ENCODE measurements at places on chromosomes 5 and 9.

GRCh38 chr9:116387934-116388698 is 234.5 kb downstream of the PAPPA start:
- DNase-seq = no peak

DNA sequence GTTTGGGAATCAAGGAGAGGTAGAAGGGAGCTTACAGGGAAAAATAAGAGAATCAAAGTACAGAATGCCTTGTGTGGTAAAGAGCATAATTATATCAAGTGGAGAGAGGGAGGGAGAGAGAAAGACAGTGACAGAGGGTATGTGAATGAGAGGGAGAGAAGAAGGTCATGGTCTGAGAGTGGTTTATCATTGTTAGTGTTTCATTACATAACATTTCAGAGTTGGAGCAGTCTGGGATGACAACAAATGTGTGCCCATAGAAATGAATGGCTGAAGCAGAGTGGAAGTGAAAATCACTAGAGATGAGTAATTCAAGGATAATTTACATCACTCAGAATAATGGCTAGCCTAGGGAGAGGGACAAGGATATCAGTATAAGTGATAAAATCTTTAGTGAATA is 799.2 kb downstream of the TLE1 start:
- DNase-seq = no peak

- no peak for DNase-seq
Measured at GRCh38 chr5:179259731-179260323, 85.4 kb downstream of the ADAMTS2 start.

DNA sequence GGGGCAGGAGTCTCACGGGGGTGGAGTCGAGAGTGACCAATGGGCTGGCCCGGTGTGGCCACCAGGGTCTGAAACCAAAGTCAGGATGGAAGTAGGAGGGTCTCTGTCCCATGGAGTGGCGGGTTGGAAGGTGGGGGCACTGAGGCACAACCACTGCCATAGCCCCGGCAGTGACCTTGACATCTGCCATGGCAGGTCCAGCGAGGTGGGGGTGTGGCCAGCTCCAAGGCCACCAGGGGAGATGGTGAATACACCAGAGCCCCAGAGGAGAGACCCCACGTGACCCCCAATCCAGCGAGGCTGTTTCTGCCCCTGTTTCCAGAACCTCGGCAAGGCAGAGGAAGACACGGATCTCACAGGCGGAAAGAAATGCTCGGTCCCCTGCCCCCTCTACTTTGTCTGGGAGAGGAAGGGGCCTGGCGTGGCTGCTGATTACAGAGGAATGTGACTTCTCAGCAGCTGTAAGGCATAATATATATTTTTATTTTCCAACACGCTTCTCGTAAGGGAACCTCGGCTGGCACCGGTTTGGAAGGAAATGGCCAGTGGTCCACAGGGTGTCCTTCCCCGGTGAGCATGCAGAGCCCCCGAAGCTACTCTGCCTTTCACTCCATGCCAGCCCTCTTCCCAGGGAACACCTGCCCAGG is 105.7 kb upstream of the SARDH start:
- no peak for DNase-seq

DNA sequence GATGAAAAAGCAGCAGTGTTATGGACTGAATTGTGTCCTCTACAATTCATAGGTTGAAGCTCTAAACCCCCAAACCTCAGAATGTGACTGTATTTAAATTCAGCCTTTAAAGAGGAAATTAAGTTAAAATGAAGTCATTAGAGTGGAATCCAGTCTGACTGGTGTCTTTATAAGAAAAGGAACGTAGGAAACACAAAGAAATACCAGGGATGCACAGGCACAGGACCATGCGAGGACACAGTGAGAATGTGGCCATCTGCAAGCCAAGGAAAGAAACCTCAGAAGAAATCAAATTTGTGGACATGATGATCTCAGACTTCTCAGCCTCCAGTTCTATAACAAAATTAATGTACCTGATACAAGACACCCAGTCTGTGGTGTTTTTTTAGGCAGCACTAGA is 971.2 kb upstream of the CDH9 start:
- no peak for DNase-seq

Data from activated naive CD4-positive, alpha-beta T cell (primary cell).